HCT116 (cell line): ENCODE measurements at places on chromosomes 1 and 21.

DNA sequence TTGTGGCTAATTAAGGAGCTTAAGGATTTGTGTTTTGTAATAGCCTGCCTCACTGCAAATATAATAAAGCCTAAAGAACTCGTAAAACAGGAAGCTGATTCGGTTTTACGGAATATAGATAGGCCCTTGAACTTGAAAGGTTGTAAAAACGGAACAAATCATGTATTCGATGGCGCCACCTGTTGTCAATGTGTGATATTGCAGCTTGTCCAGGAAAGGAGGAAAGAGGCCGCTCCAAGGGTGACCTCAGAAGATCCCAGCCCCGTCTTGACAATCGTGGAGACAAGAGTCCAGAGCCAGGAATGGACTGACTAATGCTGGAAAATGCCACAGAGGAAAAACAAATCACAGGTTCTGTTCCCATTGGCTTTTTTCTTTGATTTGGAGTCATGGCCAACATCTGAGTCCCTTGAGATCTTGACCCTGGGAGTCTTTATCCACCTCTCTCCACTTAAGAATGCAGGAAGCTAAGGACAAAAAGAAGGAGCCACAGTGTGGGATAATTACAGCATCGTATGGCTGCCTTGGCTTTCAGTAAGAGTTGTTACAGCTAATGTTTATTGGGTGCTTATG is 7.0 kb upstream of the IGSF21 start:
- DNase-seq = peak; percentile 50

DNA sequence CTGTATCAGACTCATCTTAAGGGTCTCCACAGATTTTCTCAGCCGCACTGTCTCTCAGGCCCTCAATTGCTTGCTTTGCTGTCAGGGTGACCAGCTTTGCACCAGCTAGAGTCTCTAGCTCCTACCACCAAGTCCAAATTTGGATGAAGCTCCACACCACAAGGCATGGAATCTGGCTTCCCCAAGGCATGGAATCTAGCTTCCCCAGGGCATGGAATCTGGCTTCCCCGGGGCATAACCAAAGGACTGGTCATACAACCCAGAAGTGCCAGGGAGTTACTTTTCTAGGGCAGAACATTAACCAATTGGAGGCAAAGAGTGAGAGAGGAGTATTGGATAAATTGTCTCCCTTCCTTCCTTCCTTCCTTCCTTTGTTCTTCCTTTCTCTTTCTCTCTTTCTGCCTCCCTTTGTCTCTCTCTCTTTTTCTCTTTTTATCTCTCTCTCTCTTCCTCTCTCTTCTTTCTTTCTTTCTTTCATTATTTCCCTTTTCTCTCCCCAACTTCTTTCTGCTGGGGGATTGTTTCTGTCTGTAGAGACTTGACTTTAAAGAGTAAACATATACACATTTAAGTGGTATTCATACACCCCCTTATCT is 76.9 kb upstream of the HAO2 start:
- DNase-seq = no peak

DNA sequence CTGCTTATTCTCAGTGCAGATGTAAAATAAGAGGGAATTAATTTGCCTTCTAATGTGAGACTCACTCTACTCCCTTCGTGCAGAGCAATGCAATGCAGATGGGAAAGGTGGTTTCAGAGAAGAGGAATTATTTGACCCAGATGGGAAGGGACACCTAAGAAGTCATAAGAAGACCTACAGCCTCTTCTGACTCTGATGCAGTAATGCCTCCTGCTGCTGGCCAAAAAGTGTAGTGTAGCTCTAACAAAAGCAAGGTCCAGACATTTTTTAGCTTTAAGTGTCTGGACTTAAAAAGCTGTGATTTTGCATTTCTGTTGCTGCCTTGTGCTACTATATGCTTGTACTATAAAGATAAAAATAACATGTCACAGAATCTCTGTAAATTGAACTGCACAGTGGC is 501.4 kb downstream of the TTLL7 start:
- no peak for DNase-seq

DNA sequence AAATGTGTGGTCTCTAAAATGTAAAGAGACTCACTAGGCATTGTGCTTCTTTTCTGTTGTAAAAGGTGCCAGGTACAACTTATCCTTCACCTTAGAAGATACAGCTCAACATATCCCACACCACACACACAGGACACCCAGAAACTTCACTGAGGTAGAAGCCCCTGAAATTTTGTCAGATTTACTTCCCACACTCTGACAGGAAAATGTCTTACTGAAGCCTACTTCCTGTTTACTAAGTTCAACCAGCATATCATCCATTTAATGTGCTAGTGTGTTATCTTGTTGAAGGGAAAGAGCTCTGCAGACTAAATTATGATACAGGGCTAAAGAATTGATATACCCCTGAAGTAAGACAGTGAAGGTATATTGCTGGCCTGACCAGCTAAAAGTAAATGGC is 39.9 kb upstream of the INSL5 start:
- DNase-seq = no peak

- DNase-seq = no peak
Observed at GRCh38 chr1:47645151-47645550, 207.3 kb downstream of the FOXD2 start.

GRCh38 chr1:93447481-93448291 is at the start of gene FNBP1L:
Gene FNBP1L, plus strand, starts transcription at chr1:93448118. Its CDS starts 164 bp downstream, at chr1:93448282.
- DNase-seq = no peak

DNA sequence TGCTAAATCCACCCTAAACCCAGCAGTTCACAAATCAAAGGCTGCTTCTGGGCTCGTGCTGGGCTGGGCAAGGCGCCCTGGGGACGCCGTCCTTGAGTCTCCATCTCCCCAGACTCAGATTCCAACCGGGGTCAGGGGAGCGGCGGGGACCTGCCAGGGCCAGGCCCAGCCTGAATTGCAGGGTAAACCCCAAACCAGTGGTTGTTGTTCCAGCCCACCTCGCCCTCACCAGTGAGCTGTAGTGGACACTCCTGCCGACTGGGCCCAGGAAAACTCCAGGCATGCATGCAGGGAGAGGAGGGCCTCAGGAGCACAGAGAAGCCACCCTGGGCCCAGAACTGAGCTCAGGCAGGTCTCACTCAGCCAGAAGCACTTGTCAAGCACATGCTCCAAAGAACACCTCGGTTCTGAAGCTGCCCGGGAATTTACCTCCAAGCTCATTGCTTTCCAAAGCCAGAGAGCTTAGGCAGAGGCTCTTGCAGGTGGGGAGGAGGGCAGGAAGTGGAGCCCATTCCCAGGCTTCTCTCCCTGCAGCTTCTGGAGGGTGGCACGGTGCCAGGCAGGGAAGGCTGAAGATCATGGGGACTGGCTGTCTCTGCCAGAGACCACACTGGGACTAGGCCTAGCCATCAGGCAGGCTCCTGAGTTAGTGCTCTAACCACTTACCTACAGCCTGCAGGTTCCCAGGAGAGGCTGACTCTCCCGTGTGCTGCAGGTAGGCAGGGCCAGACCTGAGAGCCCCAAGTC is 437.0 kb downstream of the MATN1 start:
- no peak for DNase-seq

- no peak for DNase-seq
Observed at GRCh38 chr21:46055863-46056281, 42.0 kb upstream of the COL6A2 start.

GRCh38 chr21:15001857-15002606 is 62.8 kb downstream of the NRIP1 start:
- DNase-seq = no peak

DNA sequence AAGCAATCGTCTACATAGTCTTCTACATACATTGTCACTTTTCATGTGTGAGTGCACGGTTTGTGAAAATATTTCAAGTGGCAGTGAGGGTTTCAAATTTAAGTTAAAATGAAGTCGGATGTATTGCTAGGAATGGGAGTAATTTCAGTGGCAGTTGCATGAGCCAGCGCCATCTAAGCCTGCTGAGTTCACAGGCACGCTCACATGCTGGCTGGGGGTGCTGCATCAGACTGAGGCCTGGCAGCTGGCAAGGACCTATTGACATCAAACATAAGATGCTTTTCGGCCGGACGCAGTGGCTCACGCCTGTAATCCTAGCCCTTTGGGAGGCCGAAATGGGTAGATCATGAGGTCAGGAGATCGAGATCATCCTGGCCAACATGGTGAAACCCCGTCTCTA is 80.7 kb downstream of the UBE4B start:
- DNase-seq = no peak

DNA sequence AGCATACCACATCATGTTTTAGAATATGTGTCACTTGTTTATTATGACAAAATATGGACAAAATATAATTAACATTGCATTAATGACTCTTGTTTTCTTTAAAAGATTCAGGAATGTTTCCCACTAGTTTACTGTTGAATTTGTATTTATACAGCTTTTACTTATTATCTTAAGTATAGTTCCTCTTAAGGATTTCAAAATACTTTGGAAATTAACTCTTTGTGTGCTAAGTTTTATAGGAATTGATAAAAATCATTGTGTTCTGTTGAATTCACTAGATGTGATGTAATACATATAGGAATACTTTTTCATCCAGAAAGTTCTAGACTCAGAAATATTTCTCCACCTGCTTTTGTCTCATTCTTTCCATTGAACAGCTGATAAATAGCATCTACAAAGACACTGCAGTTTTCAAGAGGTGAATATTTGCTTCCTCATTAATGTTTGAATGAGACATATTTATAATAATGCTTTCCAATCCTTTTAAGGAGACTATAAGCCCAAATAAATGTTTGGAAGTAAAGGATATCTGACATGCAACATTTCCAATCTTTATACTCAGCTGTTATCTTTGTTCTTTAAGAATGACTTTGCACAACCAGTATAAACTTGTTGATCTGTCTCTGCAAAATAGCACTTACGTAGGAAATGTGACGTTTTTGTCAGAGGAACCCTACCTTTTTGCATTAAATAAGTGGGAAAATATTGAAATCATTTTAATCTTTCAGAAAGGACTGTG is 38.4 kb upstream of the SAMSN1 start:
- no peak for DNase-seq

DNA sequence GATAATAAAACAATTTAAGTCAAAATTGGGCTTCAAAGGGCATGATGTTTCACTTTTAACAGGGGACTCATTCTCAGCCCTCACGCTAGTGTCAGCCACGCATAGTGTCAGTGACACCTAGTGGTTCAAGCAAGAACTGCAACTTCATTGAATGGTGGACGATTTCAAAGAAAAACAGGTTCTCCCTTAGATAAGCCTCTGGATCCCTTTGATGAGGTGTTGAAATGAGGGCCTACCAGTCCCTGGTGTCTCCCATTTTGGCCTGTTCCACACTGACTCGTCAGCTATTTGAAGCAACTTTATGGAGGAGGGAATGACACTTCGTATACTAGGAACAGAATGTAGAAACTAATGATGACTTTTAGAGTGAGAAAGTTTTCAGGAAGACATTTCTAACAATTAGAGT is 56.2 kb downstream of the FCRL5 start:
- peak; percentile 26 for DNase-seq

DNA sequence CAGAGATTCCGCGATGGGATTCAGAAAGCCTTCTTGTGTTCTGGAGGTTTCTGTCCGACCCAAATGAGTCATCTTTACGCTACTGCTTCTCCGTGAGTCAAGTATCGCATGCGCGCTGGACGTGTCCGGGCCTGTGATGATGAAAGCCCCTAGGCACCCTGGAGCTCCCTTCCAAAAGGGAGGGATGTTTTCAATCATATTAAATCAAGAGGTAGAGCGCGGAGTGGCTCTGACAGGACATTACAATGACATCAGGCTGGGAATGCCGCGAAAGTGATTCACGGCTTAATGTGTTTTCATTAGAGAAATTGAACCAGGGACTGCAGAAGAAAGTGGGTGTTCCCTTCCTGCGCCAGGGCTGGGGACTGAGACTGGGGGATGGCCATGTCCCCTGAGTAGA is 48.5 kb downstream of the AJAP1 start:
- no peak for DNase-seq
